Astrocyte (in vitro differentiated cells and primary cell): ENCODE measurements at places on chromosomes 7 and 10. TPM values are rescaled to one million over a fixed set of nuclear protein-coding genes. Genes with fewer than 3 reads are reported as not detected.

Gene MYH16
- total RNA-seq: 0.11 and 0.24 TPM in 2 replicates

Gene ATP6V0A4
- total RNA-seq: 0.19 and 0.25 TPM in 2 replicates

Gene ENTPD1
- 0.77 and 0.95 TPM in 2 replicates for total RNA-seq

Gene GRB10
- total RNA-seq: 81.9 and 83.8 TPM in 2 replicates

Gene MAP3K8
- total RNA-seq: 3.5 and 5.1 TPM in 2 replicates

Gene GPC2
- total RNA-seq: 6.5 and 7.6 TPM in 2 replicates

Gene TMEM72
- not detected in 2 replicates for total RNA-seq

DNA sequence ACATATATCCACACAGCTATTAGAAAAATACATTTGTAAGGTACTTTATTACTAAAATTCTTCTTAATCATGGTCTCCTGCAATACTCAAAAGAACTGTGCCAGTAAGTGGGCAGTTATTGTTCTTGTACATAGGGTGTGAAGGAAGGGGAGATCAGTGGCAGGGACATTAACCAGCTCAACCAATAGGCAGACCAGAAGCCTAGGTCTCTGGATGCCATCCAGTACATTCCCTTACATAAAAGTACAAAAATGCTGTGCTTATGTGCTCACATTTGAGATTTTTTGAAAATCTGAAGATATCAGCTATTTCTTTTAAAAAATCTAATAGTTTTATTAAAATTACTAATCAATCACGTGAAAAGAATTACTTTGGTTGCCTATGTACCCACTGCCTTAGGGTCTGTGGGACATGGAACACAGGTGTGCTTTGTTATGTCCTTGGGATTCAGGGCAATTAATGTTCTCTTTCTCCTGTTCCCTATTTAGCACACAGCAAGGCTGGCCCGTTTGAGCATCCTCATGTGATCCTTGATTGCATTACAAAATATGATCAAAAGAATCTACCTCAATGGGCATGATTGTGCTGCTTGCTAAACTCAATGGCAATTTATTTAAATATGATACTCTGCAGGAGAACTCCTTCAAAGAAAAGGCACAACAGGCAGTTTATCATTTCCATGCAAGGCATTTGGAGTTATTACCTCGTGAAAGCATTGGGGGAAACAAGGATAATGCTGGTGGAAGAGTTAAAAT is 22.7 kb downstream of the TWIST1 start:
- DNase-seq: no peak

- no peak for DNase-seq
These were observed 873 bp downstream of the PRKAR2B start for GRCh38 chr7:107045195-107045960.

GRCh38 chr10:33796680-33797079 is 462.2 kb upstream of the NRP1 start:
- DNase-seq: no peak

GRCh38 chr7:135259702-135260101 is 26.1 kb downstream of the STRA8 start:
- DNase-seq: no peak

GRCh38 chr7:33336820-33337219 is 207.5 kb downstream of the BBS9 start:
- DNase-seq: no peak

DNA sequence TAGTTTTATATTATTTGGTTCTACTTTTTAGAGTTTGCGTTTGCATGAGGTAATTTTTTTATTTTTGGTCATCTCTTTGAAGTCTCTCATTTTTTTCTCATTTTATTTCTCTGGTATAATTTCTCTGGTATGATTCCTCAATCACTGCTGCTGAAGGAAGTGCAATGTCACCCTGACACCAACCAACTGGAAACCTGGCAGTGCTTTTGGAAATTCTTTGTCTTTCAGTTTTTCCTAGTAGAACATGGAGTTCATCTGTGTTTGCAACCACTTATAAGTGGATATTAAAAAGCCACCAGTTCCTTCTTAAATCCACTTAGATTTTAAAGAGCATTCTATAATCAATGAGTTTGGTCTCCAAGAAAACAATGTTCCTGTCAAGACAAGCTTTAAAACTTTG is 291.8 kb downstream of the PRKG1 start:
- DNase-seq: no peak

- DNase-seq: no peak
These were observed 72.7 kb upstream of the PRKG1 start for GRCh38 chr10:51001587-51001986.

- no peak for DNase-seq
These were observed 133.1 kb downstream of the MYL10 start for GRCh38 chr7:101496017-101496416.

- DNase-seq: no peak
These were observed 29.7 kb downstream of the ANXA8 start for GRCh38 chr10:47454008-47454779.

GRCh38 chr10:95506056-95506737 is 55.0 kb downstream of the SORBS1 start:
- DNase-seq: peak; percentile 47

GRCh38 chr10:19592276-19592675 is 224.0 kb upstream of the PLXDC2 start:
- DNase-seq: peak; percentile 32

DNA sequence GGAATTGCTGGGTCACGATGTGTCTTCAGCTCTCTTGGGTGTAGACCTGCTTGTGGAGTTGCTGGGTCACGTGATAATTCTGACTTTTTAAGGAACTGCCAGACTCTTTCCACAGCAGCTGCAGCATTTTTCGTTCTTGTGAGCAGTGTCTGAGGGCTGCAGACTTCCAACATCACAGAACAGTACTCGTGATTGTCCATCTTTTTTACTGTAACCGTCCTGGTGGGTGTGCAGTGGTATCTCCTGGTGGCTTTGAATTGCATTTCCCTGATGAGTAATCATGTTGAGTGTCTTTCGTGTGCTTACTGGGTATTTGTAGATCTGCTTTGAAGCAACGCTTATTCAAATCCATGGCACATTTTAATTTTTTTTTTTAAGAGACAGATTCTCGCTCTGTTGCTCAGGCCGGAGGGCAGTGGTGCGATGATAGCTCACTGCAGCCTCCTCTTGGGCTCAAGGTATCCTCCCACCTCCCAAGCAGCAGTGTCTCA is 22.7 kb downstream of the INPP5A start:
- DNase-seq: no peak

DNA sequence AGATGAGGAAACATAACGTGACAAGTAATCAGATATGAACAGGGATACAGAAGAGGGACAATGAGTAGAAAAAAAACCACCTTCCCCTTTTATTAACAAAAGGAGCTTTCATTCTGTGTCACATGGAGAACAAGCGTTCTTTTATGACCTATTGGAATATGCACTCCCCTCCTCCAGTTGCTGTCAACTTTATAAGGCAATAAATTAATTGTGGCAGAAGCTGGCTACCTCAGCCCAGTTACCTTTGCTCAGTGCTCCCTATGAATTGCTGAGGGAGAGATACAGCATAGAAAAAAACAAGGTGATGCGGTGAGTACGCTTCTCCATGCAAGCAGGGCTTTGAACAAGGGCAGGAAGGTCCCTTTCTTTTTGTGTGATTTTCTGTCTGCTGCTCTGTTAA is at the start of gene MGAM2:
Gene MGAM2, plus strand, starts transcription at position 220 of the 400 bp plus-strand sequence. CDS start 5,156 bp downstream, outside the sequence.
- no peak for DNase-seq

GRCh38 chr10:4391683-4392082 is 434.3 kb upstream of the AKR1E2 start:
- no peak for DNase-seq

- DNase-seq: peak; percentile 10
These were observed 370.4 kb downstream of the HGF start for GRCh38 chr7:81399471-81399870.

DNA sequence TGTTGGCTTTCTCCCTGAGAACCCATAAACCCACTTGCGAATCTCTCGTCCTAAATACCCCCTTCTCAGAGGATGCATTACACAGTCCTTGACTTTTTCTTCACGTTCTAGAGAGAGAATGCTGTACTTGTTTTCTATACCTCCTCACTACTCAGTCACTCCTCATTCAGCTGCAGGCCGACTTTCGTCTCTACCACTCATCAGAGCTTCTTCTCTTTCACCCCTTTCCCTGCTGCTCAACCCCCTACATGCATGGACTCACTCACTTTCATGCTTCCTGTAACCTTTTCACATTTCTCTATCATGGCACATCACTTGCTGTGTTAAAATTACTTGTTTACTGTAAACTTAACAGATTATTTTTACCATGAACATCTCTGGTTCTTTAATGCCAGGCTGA is 19.8 kb downstream of the MDFIC start:
- no peak for DNase-seq

GRCh38 chr10:50544857-50545429 is 78.8 kb downstream of the SGMS1 start:
- DNase-seq: no peak

- DNase-seq: no peak
These were observed 33.8 kb upstream of the FZD8 start for GRCh38 chr10:35675846-35676245.

DNA sequence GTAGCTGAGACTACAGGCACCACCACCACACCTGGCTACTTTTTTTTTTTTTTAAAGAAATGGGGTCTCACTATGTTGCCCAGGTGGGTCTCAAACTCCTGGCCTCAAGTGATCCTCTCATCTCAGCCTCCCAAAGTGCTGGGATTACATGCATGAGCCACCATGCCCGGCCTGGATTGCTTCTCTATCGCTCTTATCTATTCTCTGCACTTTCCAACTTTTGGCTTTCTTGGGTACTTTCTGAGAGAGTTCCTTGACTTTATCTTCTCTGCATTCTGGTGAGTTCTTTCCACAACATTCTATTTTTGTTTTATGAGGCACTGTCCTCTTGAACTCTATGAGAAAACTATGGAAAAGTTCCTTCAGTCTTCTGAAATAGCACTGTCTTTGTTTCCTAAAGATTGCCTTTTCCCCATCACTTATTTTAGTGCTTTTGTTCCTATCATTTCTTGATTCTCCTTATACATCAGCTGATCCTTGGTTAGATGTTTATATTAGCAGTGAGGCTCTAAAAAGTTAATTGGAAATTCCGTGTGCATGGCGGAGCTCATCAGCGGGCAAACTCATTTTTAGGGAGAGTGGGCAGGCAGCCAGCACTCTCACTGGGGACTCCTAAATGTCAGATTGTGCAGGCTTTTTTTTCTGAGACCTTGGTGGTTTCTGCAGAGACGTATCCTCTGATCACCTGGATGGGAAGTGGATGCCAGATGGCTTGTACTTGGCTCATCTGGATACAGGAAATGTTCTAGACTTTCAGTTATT is 43.9 kb downstream of the HIP1 start:
- DNase-seq: no peak

DNA sequence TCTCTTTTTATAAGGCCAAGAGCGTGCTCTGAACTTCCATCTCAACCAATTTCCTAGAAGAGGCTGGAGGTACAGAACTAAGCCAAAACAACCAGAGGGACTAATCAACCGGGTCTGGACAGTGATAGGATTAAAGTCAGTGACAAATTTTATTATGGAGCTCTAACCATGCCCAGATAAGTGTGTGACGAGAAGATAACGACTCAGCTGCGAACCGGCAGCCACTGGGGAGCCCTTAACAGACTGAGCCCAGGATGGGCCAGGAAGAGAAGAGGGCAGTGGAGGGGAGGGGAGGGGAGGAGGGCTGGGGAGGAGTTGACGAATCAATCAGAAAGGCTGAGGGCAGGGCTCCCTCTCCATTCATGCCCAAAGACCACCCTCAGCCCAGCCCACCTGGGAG is 119.9 kb downstream of the PLXNA4 start:
- DNase-seq: no peak

DNA sequence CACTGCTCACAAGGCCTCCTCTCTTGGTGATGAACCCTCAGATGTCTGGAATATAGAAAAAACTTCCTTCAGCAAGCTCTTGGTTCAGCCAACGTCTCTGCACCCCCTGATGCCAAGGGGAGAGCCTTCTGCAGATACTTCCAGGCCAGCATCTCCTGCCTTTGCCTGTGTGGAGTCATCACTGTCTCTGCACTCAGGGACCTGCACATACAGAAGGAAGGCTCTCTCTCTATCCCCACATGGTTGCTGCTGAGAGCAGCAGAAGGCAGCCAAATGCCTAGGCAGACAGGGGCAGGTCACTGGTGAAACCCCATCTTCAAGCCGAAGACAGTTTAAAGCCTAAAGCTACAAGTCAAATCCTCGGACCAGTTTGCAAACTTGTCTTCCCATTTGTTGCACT is 137.6 kb downstream of the WDR11 start:
- DNase-seq: no peak

DNA sequence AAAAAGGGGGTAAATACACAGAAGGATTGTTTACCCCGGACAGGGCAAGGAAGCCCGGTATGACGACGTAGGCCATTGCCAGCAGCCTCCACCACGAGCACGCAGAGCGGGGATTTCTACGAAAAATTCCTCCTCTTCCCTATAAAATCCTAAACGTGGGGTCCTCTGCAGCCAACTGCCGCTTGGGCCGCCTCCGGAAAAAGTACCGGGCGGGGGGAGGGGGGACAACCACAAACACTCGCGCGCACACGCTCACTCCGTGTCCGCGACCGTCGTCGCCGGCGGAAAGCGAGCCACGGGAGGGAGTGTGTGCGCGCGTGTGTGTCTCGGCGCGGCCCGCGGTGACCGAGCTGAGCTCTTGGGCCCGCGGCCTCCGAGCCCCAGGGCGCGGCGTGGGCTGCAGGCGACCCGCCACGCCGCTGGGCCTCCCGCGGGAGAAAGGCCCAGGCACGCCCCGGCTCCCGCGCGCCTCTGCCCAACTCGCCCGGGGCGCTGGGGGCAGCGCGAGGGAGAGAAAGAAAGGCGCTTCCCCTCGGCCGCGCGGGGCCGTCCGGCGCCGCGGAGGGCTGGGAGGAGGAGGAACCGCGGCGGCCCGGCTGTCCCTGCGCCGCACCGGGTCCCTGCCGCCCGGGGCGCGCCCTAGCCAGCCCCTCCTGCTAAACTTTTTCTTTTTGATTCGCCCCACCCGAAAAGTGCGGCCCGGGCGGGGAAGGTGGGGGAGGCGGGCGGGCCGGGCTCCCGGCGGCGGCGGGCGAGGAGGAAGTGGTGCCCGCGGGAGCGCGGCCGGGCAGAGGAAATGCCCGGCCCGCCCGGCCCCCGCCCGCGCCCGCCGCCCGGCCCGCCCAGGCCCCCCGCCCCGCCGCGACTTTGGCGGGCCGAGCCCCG is 1.5 kb downstream of the CTBP2 start:
- peak; percentile 47 for DNase-seq

GRCh38 chr7:116547347-116547746 is 22.5 kb downstream of the CAV1 start:
- no peak for DNase-seq

DNA sequence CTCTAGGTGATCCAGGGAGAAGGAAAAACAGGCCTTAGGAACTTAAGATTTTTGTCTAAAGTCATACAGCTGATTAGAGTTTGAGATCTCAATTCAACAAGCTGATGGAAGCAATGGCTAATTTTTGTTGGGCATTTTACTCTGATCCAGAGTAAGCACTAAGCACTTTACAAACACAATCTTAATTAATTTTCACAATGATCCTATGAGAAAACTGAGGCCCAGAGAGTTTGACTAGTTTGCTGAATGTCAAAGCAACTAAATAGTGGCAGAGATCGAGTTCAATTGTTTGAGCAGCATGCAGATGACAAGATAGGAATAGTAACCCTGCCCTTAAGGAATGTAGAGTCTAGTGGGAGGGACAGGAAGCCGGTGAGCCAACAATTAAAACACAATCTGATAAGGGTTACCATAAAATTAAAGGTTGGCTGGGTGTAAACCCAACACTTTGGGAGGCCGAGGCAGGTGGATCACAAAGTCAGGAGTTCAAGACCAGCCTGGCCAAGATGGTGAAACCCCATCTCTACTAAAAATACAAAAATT is 13.5 kb upstream of the RPEL1 start:
- DNase-seq: no peak

- DNase-seq: no peak
These were observed 51.0 kb upstream of the INPP5A start for GRCh38 chr10:132486539-132487121.
